ENCODE measurements at places on chromosomes 12 and 14.

DNA sequence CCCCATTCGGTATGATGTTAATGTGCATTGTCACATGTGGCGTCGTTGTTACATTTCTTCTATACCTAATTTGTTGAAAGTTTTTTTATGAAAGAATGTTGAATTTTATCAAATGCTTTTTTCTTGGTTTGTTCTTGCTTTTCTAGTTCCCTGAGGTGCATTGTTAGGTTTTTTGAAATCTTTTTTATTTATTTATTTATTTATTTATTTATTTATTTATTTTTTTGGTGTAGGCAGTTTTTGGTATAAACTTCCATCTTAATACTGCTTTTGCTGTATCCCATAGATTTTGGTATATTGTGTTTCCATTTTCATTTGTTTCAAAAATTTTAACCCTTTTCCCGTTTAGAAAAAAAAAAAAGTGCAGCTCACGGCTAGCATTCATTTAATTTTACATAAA, 121.1 kb upstream of the HMGA2 start:
- DNase-seq, result no peak
- H3K36me3 ChIP-seq, result no peaks in the 10 kb centered on the region
- no peaks in the 10 kb centered on the region for H3K27me3 ChIP-seq
- no peaks in the 10 kb centered on the region for H3K4me1 ChIP-seq
- H3K27ac ChIP-seq, result no peak overlapping the region
- H3K4me3 ChIP-seq, result no peak overlapping the region

DNA sequence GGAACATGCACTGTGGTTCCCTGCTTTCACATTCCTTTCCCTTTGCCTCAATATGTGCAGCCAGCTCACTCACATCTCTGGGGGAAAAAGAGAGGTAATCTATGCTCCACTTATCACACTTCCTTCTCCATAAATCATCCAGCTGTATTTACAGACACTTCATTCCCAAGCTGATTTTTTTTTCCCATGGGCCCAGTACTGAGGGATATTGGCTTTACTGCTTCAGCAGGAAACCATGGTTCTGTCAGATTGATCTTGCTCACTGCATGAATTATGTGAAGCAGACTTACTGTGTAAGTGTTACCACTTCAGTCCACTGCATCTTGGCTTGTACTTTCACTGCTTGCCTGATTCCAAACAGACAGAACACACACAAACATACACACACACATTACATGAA, 555.6 kb downstream of the CCER1 start:
- H3K36me3 ChIP-seq, result no peaks in the 10 kb centered on the region
- no peak overlapping the region for H3K4me3 ChIP-seq
- no peaks in the 10 kb centered on the region for H3K27me3 ChIP-seq
- no peaks in the 10 kb centered on the region for H3K4me1 ChIP-seq
- H3K27ac ChIP-seq, result no peak overlapping the region

DNA sequence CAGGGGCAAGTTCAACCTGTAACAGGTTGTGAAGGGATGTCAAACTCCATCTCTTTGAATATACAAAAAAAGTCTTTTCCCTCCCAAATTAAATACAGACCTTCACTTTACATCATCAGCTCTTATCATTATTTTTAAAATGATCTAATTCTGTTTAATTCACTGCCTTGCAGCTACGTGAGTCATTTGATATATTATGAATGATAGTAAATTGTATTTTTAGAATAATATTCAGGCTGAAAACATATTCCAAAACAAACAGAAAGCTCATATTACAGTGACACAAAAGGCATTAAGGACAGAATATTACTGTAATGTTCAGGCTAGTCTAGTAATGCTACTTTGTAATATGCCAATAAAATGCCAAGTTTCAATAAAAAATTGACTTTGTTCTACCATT, 53.3 kb downstream of the BCAT1 start:
- H3K4me3 ChIP-seq, result no peak overlapping the region
- H3K36me3 ChIP-seq, result no peaks in the 10 kb centered on the region
- H3K27ac ChIP-seq, result no peak overlapping the region
- no peaks in the 10 kb centered on the region for H3K27me3 ChIP-seq

- no peak overlapping the region for H3K27ac ChIP-seq
- H3K4me3 ChIP-seq, result no peak overlapping the region
- no peak for DNase-seq
- no peaks in the 10 kb centered on the region for H3K36me3 ChIP-seq
- no peaks in the 10 kb centered on the region for H3K4me1 ChIP-seq
These were observed 154.6 kb upstream of the OTX2 start for GRCh38 chr14:56964895-56965294.

GRCh38 chr12:109617491-109617890, 43.9 kb downstream of the MVK start:
- H3K36me3 ChIP-seq, result no peaks in the 10 kb centered on the region
- no peaks in the 10 kb centered on the region for H3K27me3 ChIP-seq
- no peaks in the 10 kb centered on the region for H3K4me1 ChIP-seq

DNA sequence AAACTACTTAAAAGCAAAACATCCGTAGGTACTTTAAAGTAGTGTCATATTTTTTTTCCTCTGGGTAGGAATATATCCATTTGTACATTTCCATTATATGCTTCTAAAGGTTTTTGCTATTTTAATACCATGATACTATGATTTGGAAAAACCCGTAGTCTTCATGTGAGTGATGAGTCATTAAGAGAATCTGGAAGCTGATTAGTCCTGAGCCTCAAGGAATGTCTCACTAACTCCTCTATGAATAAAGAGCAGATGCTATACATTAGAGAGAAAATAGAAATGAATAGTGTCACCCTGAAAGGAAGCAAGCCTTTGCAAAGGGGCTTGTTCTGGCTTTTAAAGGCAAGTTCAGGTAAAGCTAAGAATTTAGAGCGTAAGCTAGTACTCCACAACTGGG, 432.1 kb downstream of the CCDC91 start:
- no peak overlapping the region for H3K27ac ChIP-seq
- H3K4me1 ChIP-seq, result no peaks in the 10 kb centered on the region
- H3K36me3 ChIP-seq, result no peaks in the 10 kb centered on the region
- no peak overlapping the region for H3K4me3 ChIP-seq
- no peak for DNase-seq
- H3K27me3 ChIP-seq, result no peaks in the 10 kb centered on the region

Measured in CD4-positive, CD25-positive, alpha-beta regulatory T cell (primary cell).